ENCODE measurements at places on chromosomes 2 and 18.

DNA sequence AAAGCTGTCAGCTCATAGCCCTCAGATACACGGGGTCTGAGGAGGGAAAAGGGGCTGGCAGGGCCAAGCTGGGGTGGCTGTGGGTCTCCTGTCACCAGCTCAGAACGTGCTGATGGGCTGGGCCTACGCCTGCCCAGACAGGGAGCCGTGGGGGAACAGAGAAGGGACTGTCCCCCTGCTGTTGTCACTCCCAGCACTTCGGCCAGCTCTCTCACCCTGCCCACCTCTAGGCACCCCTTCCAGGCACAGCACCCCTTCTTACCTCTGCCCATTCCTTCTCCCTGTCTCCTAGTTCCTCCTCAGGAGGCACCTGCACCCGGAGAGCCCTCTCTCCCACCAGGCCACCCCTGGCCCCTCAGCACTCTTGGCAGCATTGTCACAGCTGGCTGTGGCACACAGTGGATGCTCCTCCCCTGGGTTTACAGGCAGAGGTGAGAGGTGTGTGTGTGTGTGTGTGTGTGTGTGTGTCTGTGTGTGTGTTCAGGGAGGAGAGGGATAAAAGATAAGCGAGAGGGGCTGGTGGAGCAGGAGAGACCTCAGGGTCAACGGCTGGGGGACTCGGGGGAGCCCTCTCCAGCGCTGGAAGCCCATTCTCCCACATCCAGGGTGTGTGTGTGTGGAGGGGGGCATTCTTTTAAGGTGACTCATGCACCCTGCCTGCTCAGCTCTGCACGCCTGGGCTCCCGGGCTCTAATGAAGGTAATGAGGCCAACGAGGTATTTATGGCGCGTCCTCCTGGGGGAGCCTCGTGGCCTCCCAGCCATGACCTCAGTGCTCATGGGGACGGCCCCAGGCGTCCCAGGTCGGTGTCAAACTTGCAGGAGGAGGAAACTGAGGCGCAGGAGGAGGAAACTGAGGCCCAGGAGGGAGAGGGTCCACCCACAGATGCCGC lies 66.1 kb upstream of the SMAD7 start:
- no peak for DNase-seq

GRCh38 chr2:190533175-190533967 lies 1.2 kb downstream of the NEMP2 start:
- DNase-seq, result no peak

- DNase-seq, result no peak
Measured at GRCh38 chr2:235492850-235493344, 946 bp upstream of the AGAP1 start.

- DNase-seq, result no peak
Measured at GRCh38 chr2:65309699-65310098, 82.1 kb downstream of the ACTR2 start.

DNA sequence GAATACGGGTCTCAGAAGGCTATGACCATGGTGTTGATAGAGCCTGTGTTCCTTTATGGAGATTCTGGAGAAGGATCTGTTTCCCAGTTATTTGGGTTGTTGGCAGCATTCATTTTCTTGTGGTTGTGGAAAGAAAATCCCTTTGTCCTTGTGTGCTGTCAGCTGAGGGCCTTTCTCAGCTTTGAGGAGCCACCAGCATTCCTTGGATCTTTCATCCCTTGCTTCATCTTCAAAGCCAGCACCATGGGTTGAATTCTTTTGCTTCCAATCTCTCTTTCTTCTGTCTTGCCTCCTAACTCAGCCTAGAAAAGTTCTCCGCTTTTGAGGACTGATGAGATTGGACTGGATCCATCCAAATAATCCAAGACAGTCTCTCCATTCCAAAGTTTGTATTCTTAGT lies 103.2 kb upstream of the MMADHC start:
- DNase-seq, result no peak

DNA sequence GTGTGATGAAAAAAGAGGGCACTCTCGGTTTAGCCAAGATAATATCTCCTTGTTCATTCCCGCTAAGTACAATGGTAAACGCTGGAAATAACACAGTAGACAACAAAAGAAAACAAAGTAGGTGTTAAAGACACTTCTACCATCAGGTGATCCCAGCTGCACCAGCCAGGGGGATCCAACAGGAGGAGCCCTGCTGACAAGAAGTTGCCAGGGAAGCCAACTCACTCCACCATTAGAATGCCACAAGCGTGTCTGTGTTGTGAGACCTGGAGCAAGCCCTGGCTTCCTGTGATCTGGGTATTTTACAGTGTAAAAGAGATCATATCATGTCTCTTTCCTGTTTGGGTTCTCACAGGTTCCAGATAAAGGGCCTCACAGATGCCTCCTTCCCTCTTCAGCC lies 117.0 kb downstream of the GRB14 start:
- DNase-seq, result no peak

DNA sequence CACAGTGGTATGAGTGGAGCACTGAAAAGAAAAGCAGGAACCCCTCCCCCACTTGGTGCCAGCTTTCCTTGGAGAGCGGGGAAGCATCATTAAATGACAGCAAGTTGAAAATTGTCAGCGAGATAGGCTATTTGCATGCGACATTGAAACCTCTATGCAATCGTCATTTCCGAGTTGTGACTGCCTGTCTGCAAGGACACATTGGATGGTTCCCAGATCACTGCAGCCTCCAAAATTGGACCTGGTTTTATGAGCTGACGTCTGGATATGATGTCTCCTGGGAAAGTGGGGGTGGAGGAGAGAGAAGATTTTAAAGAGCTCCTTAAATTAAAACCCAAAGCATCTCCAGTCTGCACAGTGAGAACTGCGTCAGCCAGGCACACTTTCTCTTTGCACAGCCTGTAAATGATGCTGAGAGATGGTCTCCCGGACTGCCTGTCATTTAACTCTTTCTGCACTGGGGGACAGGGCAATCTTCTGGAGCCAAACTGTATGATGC lies 57.8 kb upstream of the KIF5C start:
- DNase-seq, result no peak

- DNase-seq, result no peak
Measured at GRCh38 chr2:130261099-130261498, 62.9 kb upstream of the TUBA3E start.

DNA sequence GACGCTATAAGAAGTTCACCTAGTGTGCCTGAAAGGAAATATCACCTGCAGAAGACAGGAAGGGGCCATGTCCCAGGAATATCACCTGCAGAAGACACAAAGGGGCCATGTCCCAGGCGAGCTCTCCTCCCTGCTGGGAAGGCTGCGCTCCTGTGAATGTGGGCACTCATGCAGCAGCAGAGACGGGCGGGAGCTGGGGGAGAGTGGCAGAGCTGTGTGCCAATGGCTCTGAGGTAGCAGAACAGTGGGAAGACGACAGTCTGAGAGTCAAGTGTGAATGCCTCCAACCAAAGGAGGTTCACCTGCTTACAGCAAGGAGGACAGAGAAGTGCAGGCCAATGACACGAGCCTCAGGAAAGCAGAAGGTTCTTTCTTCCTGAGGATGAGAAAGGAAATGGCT lies 117.9 kb upstream of the SALL3 start:
- DNase-seq, result no peak

- DNase-seq, result no peak
Measured at GRCh38 chr2:233994151-233994550, 56.4 kb upstream of the SPP2 start.

All from stimulated activated CD4-positive, alpha-beta T cell treated with anti-CD3 and anti-CD28 coated beads, Interleukin-4, amount 100 ng/mL, for 1 hour (primary cell).